ENCODE measurements at places on chromosomes 3 and 15. TPM values are rescaled to one million over a fixed set of nuclear protein-coding genes. Genes with fewer than 3 reads are reported as not detected.

The SPINK8 gene
- total RNA-seq, result not detected

The NR2C2 gene
- total RNA-seq, result 20.6 TPM

The INAFM2 gene
- total RNA-seq, result 11.9 TPM

The EPHB1 gene
- total RNA-seq, result 0.32 TPM

The SLC6A11 gene
- total RNA-seq, result not detected

The LMAN1L gene
- total RNA-seq, result not detected

The CTDSPL gene
- total RNA-seq, result 61.7 TPM

The AGTR1 gene
- total RNA-seq, result 1.6 TPM

The CEMIP gene
- total RNA-seq, result 131 TPM

The PARP15 gene
- total RNA-seq, result under 0.01 TPM

The SST gene
- total RNA-seq, result not detected

The GPR156 gene
- 0.43 TPM for total RNA-seq

The SH3GL3 gene
- under 0.01 TPM for total RNA-seq

The SMCO1 gene
- under 0.01 TPM for total RNA-seq

The SI gene
- total RNA-seq, result not detected

The KCNMB2 gene
- not detected for total RNA-seq

All from fibroblast of villous mesenchyme (primary cell).